ENCODE measurements at places on chromosomes 11 and 22.

DNA sequence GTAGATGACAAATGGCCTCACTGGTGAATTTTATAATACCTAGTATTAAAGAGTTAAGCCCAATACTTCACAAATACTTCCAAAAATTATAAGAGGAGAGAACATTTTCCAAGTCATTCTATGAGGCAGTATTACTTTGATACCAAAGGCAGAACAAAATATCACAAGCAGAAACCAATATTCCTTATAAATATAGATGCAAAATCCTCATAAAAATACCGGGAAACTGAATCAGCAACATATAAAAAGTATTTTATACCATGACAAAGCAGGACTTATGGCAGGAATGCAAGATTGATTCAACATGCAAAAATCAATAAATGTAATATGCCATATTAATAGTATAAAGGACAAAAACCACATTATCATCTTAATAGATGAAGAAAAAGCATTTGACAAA, 22.1 kb upstream of the AMPD3 start:
- no peak for DNase-seq

- DNase-seq, result no peak
Observed at GRCh38 chr11:111347002-111347722, 31.9 kb downstream of the POU2AF1 start.

GRCh38 chr11:61281581-61282250, 13.4 kb downstream of the VWCE start:
- DNase-seq, result no peak

- DNase-seq, result no peak
Observed at GRCh38 chr22:24429411-24430365, 2.3 kb downstream of the ADORA2A start.

DNA sequence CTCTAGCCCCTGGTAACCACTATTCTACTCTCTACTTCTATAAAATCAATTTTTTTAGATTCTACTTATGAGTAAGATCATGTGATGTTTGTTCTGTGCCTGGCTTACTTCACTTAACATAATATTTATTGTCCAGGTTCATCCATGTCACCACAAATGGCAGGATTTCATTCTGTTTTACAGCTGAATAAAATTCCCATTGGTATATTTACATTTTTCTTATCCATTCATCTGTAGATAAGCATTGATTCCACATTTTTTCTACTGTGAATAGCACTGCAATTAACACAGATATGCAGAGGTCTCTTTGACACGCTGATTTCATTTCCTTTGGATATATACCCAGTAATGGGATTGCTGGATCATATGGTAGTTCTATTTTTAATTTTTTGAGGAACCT, 15.8 kb downstream of the SLC25A17 start:
- no peak for DNase-seq

DNA sequence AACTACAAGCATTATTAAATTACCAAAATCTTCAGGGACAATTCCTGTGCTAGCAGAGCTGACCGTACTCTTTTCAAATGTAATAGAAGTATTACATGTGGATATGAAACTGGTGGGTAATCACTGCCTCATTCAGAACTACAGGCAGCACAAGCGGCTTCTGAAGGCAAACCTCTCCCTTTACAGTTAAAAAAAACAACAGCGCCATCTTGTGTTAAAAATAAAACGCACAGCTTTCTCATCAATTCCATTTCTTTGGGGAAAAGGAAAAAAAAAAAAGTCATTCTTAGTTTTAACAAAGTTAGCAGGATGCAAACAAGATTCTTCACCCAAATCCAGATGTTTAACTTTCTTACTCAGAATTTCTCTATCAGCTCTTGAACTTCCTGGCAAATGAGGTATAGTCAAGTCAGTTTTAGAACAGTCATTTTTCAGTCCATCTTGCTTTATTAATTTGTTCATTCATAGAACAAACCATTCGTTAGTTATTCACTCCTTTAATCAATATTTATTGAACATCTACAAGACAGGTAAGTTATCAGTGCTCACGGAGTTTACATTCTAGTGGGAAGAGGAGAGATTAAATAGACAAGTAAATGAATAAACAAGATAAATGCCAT, 331.8 kb upstream of the MPPED2 start:
- no peak for DNase-seq

GRCh38 chr11:79236541-79236971, 204.3 kb downstream of the TENM4 start:
- no peak for DNase-seq

DNA sequence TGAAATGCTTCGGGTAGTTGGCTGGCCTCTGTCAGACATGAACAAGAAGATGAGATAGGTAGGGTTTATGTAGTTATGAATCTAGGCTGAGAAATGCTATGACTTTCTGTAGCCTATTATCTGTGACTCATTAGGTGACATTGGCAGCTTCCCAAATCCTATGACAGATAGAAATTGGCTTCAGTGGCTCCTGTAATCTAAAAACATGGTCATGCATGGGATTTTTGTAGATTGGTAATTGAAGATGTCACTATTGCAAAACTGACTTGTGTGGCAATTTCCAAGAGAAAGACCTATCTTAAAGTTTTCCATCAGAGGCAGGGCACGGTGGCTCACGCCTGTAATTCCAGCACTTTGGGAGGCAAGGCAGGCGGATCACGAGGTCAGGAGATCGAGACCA, 29.4 kb upstream of the GRIK4 start:
- DNase-seq, result no peak

GRCh38 chr22:28670161-28670560, 9.5 kb downstream of the TTC28 start:
- no peak for DNase-seq

GRCh38 chr11:109644152-109644551, 222.2 kb downstream of the C11orf87 start:
- DNase-seq, result no peak

DNA sequence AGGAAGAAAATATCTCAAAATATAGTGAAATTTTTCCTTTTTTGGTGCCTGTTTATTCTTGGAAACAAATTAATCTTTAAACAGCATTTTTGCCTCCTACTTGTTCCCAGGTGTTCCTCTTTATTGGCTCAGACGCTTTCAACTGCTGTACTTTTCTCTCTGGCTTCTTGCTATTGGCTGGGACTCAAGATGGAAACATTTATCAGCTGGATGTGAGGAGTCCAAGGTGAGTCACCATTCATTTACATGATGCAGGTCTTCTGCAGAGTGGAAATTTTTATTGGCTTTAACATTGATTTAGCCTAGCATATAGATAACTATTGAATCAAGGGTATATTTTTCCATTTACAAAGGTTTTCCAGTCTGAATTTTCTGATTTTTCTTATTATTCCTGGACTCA, 34.4 kb upstream of the DNAJB13 start:
- no peak for DNase-seq

DNA sequence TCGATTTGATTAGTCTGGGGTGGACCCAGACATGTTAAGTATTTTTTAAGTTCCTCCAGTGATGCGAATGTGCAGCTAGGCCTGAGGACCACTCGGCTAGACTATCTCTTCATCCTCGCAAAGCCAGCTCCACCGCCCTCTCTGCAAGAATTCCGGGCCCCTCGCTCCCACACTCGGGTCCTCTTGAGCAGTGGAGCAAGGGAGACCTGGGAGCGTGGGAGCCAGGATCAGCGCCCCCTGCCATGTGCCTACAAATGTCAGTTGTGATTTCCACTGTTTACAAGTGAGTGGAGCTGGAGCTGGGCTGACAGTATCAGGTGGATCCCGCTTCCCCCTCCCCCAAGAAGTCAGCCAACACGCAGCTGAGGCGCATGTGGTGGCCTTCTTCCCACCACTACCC, 6.7 kb downstream of the B3GNT6 start:
- no peak for DNase-seq

- no peak for DNase-seq
Observed at GRCh38 chr11:74860743-74861142, 88.1 kb downstream of the XRRA1 start.

- DNase-seq, result no peak
Observed at GRCh38 chr22:24576778-24577177, 16.1 kb downstream of the LRRC75B start.

GRCh38 chr11:115674937-115675544, 170.8 kb upstream of the CADM1 start:
- no peak for DNase-seq

DNA sequence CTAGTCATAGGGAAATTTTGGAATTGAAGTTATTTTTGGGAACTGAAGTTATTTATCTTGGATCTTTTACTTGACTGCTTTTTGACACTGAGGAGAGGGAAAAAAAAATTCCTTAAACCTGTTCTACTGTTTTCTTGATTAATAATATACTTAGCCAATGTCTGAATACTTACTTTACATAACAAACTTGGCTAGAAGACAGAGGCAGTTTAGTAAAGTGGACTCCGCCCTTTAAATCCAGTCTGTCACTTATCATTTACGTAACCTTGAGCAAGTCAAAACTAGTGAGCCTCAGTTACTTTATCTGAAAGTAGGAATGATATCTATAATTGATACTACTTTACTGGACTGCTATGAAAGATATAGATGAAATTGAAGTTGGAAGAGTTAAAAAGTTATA, 19.5 kb downstream of the CTSC start:
- DNase-seq, result no peak

DNA sequence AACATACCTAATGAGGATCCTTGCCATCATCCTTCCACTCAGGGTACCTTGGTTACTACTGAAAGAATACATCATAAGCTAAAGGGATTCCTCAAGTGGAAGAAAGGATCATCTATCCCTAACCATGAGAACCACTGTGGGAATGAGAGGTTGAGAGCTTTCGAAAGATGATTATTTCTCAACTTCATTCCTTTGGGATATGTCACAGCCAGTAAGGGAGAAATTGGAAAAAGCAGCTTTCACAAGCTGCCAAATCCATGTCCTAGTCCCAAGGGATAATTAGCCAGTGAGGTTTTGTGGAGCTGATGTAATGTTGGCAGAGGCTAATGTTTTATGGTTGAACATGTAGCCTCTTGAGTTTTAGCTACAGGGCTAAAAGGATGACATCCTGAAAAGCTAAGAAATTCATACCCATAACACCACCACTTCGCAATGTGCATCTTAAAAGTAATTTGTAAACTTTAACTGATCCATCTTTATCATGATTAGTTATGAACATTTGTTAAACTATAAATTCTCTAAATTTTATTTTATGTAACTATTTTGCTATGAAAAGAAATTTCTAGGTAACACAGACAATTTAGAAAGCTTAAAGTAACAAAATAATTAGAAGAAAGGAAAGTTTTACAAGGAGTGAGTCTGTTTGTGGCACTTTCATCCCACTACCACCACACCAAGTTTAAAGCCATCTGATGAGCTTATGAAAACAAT, 123.9 kb downstream of the MRTFA start:
- no peak for DNase-seq

- no peak for DNase-seq
Observed at GRCh38 chr11:64482588-64482987, 108.4 kb upstream of the SLC22A12 start.

DNA sequence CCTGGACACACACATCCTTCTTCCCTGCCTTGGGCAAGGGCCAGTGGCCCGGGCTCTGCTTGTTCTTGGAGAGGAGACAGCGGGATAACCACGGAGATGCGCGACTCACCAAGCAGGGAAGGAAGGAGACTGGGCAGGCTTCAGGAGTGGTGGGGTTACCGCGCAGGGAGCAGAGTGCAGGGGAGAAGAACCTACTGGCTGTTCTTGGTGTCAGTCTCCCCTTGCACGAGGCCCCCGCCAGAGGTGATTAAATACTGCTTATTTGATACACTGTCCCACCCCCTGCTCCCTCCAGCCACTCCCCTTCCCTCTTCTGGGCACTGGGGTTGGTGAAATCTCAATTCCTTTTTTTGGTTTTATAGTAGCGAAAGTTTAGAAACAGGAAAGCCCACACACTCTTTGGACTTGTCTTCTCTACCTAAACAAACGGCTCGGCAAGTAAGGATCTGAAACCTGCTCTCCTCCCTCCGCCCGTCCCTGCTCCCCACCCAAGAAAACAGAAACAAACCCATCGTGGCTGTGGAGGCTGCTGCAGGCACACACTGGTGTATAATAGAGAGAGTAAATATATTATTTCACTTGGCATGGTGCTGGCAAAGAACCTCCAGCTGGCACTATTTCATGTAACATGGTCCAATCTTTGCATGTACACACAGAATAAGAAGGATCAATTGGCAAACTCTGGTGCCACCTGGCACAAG, 10.8 kb downstream of the LARGE2 start:
- no peak for DNase-seq

- no peak for DNase-seq
Observed at GRCh38 chr11:119651802-119652584, 77.0 kb downstream of the NECTIN1 start.

DNA sequence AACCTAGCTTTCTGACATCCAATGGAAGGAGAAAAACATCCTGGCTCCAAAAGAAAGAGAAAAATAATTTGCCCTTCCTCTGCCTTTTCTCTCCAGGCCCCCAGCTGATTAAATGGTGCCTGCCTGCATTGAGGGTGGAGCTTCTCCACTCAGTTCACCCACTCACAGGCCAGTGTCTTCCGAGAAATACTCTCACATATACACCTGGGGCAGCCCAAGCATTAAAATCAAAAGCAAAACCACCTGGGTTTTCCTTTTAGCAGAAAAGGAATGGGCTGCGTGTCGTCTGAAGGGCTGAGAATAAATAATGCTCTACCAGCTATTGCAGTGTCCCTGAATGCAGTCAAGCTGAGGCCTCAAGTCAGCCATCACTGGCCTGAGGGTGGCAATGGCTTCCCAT, 1143.8 kb upstream of the TENM4 start:
- no peak for DNase-seq

GRCh38 chr11:71252269-71252769, at the start of gene SHANK2:
TSS of gene SHANK2 (minus strand) at chr11:71252577. CDS start at chr11:71147326, 105,251 bp downstream.
- no peak for DNase-seq

- no peak for DNase-seq
Observed at GRCh38 chr11:72079819-72080325, 470 bp downstream of the NUMA1 start.

- DNase-seq, result no peak
Observed at GRCh38 chr22:43821606-43822425, 9.7 kb upstream of the EFCAB6 start.

DNA sequence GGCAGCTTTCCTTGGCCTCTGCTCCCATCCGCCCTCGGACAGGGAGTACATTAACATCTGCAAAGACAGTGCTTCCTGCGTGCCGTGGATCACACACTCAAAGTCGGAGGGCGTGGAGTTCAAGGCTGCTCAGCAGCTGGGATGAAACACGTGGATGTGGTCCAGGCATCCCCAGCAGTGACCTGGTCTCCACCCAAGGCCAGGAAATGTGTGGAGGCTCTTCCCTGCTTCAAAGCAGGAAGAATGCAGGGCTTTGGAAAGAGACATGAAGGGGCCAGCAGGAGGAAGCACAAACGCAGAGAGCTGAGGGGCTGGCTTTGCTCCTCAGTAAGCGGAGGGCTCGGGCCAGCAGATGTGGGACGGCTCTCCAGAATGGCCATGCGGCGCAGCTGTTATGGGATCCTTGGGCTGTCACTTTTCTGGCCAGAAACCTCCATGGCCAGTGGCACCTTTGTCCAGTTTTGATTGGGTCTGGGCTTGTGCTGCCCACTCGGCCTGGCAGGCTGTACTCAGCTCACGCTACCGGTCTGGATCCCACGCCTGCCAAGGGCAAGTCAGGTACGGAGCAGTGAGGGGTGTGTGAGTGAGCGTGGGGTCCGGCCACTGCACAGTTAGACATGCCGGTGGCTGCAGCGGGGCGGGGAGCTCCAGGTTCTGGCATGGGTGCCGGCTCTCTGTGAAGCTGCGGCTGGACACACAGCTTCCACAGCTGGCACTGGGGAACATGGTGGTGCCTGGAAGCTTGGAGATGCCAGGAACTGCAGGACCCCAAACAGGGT, 438.0 kb downstream of the TBC1D22A start:
- peak; percentile 51 for DNase-seq
